ENCODE measurements at places on chromosomes 12 and 14.

- no peaks in the 10 kb centered on the region for H3K36me3 ChIP-seq
- peak overlapping the region; percentile 76 for H3K27ac ChIP-seq
- no peak for DNase-seq
- no peak overlapping the region for H3K4me3 ChIP-seq
- H3K27me3 ChIP-seq = no peaks in the 10 kb centered on the region
- peaks cover 40% of the 10 kb centered on the region for H3K4me1 ChIP-seq
Measured at GRCh38 chr14:104680056-104680805, 9.2 kb upstream of the INF2 start.

DNA sequence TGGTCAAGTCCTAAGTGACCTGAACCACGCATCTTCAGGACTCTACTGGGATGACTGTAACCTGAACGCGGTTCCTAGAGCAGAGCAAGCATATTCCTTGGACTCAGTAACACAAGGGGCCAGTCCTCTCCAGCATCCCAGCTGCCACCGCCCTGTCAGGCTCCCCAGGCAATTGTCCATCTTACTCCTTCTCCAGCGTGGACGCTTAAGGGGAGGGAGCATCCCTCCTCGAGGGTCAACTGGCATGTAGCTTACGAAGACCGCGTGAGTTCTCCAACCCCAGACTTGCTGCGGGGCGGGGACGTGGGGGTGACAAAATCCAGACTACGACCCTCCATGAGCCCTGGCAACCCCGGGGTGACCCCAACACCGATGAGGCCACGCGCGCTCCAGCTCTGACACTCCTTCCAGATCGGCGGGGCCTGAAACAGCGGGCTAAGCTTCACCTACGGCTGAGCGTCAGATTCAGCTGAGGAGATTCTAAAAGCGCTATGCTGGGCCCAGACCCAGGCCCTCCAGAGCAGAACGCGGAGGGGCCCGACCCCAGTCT, 846 bp upstream of the MTHFD1 start:
- H3K4me1 ChIP-seq = peaks cover 13% of the 10 kb centered on the region
- H3K36me3 ChIP-seq = peaks cover 16% of the 10 kb centered on the region
- H3K27me3 ChIP-seq = no peaks in the 10 kb centered on the region

GRCh38 chr14:73663548-73664212, 18.9 kb downstream of the DNAL1 start:
- no peaks in the 10 kb centered on the region for H3K27me3 ChIP-seq
- no peaks in the 10 kb centered on the region for H3K36me3 ChIP-seq
- no peak overlapping the region for H3K27ac ChIP-seq
- DNase-seq = no peak
- H3K4me1 ChIP-seq = no peaks in the 10 kb centered on the region

DNA sequence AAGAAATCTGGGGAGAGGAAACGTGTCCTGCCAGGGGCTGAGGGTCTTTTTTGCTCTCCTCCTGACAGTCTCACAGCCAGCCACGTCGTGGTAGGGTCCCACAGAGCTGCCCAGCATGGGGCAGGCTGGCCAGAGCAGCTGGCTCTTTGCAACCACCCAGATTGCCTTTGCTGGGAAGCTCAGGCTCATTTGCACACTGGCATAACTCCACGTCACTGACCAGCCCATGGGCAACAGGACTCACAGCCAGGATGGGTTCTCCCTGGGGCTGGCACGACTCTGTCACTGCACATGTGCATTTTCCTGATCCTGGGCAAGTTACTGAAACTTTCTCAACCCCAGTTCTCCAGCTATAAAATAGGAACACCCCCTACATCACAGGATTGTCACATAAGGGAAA, 242.2 kb downstream of the DPF3 start:
- H3K27me3 ChIP-seq = no peaks in the 10 kb centered on the region
- no peak overlapping the region for H3K27ac ChIP-seq
- DNase-seq = no peak

DNA sequence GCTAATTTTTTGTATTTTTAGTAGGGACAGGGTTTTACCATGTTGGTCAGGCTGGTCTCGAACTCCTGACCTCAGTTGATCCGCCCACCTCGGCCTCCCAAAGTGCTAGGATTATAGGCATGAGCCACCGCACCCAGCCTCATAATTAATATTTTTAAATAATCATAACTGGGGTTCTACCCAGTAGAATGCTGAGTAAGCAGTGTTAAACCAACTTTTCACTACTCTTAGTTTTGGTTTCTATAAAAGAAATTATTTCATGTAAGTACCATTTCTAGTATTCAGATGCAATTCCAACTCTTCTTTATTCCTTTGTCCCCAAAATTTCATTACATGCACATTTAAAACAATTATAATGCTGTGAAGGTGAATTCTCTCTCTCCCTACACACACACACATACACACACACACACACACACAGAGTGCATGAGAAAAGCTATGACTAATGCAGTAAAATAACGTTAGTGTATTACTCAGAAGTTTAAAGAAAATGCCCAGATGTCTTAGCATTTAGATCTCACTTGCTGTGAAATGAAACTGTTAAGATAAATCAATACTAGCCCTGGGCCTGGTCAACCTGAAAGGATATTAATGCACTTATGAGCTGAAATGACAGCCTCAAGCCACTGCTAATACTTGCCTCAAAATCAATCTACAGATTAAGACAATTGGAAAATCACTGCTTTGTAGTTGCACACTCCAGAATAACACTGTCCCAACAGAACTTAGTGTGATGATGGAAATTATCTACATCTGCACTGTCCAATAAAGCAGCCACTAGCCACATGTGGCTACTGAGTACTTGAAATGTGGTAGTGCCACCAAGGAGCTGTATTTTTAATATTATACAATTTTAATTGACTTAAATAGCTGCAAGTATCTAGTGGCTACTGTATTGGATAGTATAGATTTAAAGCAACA, 36.0 kb downstream of the PTPN21 start:
- H3K4me3 ChIP-seq = no peak overlapping the region
- H3K27ac ChIP-seq = no peak overlapping the region
- no peaks in the 10 kb centered on the region for H3K36me3 ChIP-seq
- no peaks in the 10 kb centered on the region for H3K27me3 ChIP-seq
- no peaks in the 10 kb centered on the region for H3K4me1 ChIP-seq

- H3K27me3 ChIP-seq = no peaks in the 10 kb centered on the region
- H3K4me1 ChIP-seq = peaks cover 67% of the 10 kb centered on the region
- peak overlapping the region; percentile 69 for H3K27ac ChIP-seq
- DNase-seq = peak; percentile 64
Measured at GRCh38 chr12:109951751-109952150, 44.4 kb downstream of the GIT2 start.

All from gastrocnemius medialis (tissue), 4 donors.